ENCODE measurements at places on chromosomes 5 and 9. TPM values are rescaled to one million over a fixed set of nuclear protein-coding genes. Genes with fewer than 3 reads are reported as not detected.

GRCh38 chr5:163106098-163106497 lies 331.3 kb upstream of the CCNG1 start:
- no peak for DNase-seq

GRCh38 chr5:16057277-16057676 lies 122.3 kb downstream of the MARCHF11 start:
- no peak for DNase-seq

DNA sequence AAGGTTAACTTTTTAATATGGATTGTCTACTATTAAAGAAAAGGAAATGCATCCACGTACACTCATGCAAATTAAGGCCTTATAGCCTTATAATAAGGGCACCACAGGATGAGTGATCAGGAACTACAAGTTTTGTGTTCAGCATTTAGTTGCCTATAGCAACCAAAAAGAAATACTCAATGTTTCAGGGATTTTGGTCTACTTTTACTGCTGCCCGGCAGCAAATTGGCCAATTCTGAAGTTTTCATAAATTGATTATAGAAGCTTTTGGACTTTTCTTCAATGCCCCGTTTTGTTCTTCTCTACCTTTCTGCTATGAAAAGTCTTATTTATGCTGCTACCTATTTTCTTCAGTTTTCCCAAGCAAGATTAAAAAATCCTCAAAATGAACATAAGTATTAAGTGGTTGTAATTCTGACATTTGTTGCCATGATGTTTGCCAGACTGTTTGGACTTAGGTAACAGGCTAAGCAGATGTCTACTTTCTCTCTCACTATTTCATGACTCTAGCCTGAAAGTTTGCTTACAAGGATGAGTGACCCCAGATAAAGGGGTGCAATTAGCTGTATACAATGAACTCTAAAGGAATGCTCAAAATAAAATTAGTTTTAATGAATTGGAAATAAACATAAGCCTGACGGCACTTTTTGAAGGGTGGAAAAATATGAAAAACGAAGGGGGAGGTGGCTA lies 391.5 kb upstream of the DAB2 start:
- DNase-seq, result no peak

DNA sequence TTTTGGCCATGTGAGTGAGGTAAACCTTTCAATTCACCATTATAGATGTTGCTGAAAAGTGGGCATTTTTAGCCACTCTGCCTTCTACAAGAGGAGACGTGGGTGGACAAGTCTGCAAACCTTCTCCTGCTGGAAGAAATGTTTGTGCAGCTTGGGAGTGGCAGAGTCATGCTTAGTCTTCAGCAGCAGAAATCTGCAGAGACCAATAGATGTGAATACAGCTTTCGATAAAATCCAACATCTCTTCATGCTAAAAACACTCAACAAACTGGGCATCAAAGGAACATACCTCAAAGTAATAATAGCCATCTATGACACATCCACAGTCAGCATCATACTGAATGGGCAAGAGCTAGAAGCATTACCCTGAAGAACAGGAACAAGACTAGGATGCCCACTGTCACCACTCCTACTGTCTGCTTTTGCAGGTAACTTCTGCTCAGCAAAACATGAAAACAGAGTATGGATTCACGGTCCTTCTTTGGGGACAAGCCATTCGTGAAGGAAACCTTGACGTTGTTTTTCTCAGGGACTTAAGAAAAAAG lies 91.3 kb downstream of the RALGPS1 start:
- no peak for DNase-seq

DNA sequence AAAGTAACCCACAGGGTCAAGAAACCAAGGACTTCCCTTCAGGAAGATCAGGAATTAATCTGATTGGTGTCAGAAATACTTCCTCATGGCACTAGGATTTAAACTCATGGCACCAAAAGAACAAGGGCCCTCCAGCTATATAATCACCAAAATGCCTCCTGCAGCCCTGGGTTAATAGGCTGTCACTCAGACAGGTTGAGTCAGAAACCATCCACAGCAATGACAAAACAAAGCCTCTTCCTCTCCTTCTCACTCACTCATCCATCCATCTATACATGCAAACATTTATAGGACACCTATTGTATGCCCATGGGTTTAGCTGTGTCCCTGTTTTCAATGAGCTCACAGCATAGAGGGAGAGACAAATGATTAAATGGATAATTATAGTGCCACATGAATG lies 62.5 kb upstream of the SPOCK1 start:
- DNase-seq, result no peak

DNA sequence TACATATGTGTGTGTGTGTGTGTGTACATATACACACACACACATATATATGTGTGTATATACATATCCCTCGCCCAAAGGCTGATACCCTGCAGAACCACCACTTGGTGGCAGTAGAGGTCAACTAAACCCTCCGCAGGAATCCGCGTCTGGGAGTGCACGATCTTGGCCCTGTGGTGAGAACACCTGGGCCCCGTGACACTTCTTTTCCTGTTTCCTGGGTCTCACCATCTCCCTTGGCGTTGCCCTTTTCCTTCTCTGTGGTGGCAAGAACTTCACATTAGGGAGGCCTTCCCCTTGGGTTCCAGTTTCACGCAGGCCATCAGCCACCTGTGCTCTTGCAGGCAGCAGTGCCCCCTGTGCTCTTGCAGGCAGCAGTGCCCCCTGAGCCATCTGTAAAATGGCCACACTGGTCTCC lies 8.2 kb downstream of the IL9 start:
- DNase-seq, result peak; percentile 41

GRCh38 chr5:110345623-110346022 lies 380.8 kb downstream of the TMEM232 start:
- DNase-seq, result no peak

GRCh38 chr5:150521939-150522503 lies 14.1 kb downstream of the NDST1 start:
- no peak for DNase-seq

GRCh38 chr9:76592091-76592973 lies 133.3 kb downstream of the GCNT1 start:
- no peak for DNase-seq

DNA sequence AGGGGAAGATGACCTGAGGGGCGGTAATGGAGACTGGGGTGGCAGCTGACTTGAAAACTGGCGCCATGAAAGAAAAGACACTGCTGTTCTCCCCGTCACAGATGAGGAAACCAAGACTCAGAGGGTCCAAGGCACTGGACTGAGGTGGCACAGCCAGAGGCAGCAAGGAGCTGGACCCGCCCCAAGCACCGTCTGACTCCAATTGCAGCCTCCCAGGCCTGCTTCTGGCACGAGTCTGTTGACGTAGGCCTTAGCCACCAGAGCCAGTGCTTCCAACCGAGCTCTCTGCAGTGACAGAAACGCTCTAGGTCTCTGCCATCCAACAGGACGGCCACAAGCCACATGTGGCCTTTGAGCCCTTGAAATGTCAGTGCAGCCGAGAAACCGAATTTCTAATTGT lies 193.2 kb downstream of the OLFM1 start:
- DNase-seq, result no peak

- no peak for DNase-seq
These were observed 139.1 kb upstream of the CLINT1 start for GRCh38 chr5:157997991-157998504.

GRCh38 chr5:89606939-89607534 lies 724.1 kb upstream of the MEF2C start:
- no peak for DNase-seq

DNA sequence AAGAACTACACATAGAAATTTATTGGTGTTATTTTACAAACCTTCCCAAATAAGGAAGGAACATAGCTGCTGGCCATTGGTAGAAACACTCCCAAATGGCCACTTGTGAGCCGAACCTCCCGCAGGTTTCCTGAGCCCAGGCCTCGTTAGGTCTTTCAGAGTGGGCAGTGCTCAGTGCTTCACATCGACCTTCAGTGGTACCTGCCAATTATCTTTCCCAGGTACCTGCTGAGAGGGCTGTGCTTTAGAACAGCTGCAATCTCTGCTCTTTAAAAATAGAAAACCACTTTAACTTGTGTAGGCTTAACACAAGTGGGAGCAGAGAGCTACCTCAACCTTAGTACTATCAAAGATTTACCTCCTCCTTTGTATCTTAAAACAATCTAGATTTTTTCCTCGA lies 334.1 kb downstream of the RFX3 start:
- DNase-seq, result no peak

DNA sequence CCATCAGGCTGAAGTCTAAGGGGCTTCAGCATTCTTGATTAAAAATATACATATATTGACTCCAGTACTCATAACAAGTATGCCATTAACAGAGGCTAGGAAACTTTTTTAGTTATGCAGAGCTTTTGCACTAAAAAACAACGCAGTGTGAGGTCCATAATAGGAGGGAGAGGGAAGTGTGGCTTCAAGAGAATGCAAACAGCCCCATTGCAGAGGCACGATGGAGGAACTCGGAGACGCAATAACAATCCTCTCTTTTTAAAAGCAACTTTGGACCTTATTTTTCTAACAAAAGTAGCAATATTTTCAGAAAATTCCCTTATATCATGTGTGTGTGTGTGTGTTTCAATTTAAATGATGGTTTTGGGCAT lies 150.0 kb upstream of the PTCH1 start:
- DNase-seq, result no peak

- no peak for DNase-seq
These were observed 779 bp upstream of the VCAN start for GRCh38 chr5:83470526-83471404.

DNA sequence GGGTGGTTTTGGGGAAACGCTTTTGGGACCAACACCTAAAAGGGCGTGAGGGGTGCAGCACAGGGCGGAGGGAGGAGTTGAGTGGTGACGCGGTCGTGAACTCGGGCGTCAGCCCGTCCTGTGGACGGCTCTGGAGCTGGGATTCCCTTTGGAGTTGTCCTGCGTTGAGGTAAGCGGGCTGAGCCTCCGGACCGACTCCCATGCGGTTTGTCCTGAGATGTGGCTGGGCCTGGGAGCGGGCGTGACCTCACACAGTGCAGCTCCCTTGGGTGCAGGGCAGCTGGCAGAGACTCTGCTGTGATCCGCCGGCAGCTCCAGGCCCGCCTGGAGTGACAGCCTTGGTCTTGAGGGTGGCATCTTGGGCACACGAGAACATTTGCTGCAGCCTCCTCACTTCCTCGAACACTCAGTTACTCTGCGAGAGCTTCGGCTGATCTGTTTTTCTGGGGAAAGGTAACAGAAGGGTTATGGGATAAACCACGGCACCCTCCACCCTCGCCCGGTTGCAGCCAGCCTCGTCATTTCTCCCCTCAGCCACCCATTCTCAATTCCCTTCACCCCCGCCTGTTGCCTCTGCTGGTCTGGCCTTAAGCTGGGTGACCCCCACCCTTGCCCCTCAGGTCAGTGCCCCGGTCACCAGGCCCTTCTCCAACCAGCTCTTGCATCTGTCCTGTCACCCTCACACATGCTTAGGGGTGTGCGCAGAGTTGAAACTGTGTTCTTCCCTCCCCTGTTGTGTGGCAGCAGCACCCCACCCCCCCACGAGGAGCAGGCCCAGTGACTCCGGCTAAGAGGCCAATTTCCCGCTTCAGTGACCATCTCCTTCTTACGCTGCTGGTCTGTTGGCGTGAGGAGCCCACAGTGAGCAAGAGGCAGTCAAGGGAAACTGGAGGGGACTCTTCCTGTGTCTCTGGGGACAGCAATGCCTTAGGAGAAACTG lies 94.2 kb upstream of the COL5A1 start:
- no peak for DNase-seq

GRCh38 chr9:33065157-33066076 lies 11.1 kb downstream of the SMU1 start:
- DNase-seq, result no peak

DNA sequence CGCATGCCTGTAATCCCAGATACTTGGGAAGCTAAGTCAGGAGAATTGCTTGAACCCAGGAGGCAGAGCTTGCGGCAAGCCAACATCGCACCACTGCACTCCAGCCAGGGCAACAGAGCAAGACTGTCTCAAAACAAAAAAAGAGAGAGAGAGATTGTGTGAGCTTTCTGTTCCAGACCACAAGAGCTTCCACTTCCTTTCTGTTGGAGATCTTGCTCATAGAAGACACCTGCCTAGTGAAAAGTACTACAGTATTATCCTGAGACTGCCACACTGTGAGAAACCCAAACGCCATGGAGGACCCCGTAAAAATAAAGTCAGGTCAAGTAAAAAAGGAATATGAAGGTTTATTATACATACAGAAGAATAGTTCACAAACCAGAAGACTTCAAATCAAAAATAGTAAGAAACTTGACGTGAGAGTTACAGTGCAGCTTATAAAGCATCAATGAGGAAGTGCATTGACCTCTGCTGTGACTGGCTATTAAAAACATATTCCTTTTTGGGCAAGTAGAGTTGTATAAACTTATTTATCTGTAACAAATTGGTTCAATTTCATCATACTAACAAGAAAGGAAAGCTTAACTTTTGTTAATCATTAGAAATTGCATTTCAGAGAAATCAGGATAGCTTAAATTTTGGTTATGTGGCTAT lies 4.3 kb upstream of the EMB start:
- DNase-seq, result peak; percentile 63

DNA sequence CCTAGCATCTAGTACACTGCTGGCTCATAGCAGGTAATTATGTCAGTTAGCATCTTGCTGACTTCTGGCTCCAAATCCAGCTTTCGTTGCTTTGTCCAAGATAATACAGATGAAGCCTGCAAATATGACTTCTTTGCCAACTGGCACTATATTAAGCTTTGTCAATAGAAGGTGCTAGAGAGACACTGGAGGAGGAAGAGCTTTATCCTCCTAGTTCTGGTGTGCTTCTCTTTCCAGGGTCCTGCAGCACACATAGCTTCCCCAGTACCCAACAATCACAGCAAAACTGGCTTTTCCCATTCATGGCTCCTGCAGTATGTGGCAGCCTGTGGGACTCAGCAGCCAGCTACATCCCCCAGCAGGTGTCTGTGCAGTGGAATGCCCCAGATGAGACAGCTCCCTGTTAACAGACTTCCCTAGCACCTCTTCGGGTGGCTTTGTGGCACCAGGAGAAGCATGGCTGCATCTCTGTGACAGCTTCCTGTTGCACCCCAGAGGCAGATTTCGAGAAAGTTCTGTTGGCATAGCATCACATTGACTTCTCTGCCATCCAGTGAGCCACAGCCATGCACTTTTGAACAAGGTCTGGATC lies 147.8 kb downstream of the OXCT1 start:
- no peak for DNase-seq

- DNase-seq, result no peak
These were observed 157.5 kb upstream of the IER5L start for GRCh38 chr9:129335464-129336129.

The PCDHGA12 gene
- not detected for polyA plus RNA-seq

The EGFL7 gene
- not detected for polyA plus RNA-seq

The TLR4 gene
- polyA plus RNA-seq, result 0.15 TPM

The RNF183 gene
- not detected for polyA plus RNA-seq

The MYMK gene
- not detected for polyA plus RNA-seq

The SPINK4 gene
- polyA plus RNA-seq, result not detected

Measured in immature natural killer cell (primary cell).